ENCODE measurements at places on chromosomes 6 and 20.

DNA sequence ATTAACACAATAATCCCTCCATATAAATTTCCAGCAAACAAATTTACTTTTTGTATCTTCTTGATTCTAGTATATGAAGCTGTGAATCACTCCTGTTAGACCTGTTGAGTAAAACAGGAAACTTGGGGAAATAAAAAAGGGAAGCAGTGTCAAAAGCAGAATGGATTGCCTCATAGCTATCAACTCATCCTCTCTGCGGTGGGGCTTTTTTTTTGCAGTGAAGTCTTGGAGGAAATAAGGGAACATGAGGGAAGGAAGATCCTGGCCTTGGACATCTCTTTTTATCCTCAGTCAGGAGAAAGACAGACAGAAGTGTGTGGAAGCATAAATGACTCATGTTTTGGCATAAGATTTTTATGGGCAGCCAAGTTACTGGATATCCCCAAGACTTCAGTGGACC, 332.5 kb downstream of the TFAP2A start:
- DNase-seq, result no peak

- no peak for DNase-seq
Measured at GRCh38 chr6:55003719-55004430, 157.3 kb downstream of the FAM83B start.

DNA sequence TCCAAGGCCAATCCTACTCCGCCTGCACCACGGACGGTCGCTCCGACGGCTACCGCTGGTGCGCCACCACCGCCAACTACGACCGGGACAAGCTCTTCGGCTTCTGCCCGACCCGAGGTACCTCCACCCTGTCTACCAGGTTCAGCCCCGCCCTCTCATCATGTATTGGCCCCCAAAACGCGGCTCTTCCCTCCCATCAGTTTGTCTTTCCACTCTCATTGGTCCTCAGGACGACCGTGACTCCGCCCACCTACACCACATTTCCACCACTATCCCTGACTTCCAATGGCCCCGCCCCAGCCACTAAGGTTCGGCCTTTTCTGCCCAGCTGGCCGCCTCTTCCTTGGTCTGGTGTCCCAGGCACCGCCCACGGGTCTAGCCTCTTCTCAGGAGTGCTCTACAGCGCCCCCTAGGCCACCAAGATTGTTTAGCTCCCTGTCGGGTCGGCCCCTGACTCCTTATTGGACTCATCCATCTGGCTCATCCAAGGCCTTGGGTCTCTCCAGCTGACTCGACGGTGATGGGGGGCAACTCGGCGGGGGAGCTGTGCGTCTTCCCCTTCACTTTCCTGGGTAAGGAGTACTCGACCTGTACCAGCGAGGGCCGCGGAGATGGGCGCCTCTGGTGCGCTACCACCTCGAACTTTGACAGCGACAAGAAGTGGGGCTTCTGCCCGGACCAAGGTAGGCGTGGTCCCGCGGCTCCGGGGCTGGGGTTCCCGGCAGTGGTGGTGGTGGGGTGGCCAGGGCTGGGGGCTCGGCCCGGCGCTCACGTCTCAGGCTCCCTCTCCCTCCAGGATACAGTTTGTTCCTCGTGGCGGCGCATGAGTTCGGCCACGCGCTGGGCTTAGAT, 3.1 kb downstream of the MMP9 start:
- peak; percentile 35 for DNase-seq

DNA sequence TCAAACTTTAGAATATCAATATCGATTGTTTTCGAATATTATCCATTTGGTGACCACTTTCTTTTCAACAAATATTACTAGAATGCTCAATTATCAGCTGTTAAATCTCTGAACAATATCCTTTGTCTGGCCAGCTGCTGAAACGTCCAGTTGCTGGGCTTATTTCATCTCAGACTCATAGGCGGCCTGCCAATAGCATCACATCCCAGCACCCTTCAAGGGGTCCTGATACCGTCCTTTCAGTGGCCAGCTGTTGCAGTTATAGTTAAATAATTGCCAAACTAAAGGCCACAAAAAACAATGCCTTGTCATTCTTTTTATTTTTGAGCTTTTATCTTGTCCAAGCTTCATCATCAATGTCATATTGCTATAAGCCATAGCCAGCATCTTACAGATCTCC, 1006.8 kb upstream of the MANEA start:
- DNase-seq, result no peak

DNA sequence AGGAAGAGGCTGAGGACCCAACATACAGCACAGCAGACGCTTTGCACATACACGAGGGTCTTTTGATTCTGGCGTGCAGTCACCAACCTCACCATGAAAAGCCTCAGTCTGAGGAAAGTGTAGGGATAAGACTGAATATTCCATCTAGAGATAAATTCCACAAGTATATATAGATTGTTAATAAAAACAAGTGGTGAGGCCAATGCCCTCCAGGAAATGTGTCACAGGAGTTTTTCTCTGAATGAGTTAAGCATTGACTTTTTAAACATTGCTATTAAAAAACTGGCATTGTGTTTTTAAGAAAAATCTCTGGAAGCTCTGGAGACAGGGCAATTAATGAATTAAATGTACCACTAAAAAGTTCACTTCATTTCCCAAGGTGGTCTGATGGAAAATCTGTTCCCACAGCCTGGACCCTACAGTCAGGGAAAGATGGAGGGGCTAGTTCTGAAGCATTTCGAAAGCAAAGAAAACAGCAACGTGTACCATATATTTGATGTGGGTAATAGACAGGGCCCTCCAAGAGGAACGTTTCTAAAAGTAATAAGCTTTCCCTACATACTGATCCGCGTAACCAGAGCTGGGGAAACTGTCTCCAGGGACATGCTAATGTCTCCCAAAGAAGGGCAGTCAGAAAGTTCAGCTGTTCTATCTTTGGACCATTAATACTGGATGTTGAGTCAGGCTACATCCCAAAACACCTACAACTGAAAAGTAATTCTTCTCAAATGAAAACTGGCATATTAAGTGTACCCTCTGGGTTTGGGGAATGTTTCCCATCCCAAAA, 301.1 kb downstream of the FOXC1 start:
- DNase-seq, result no peak

- DNase-seq, result no peak
Measured at GRCh38 chr6:46563924-46564323, 72.7 kb upstream of the RCAN2 start.

- DNase-seq, result no peak
Measured at GRCh38 chr6:106133040-106133439, 46.9 kb downstream of the PRDM1 start.

DNA sequence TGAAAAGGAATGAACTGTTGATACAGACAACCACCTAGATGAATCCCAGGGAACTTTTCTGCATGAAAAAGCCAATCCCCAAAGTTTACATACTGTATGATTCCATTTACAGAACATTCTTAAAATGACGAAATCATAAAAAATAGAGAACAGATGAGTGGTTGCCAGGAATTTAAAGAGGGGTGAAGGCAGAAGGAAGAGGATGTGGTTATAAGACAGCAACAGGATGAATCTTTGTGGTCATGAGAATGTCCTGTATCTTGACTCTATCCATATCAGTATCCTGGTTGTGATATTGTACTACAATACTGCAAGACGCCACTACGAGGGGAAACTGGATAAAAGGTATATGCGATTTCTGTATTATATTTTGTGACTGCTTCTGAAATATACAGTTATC, 70.1 kb upstream of the EMILIN3 start:
- DNase-seq, result no peak

DNA sequence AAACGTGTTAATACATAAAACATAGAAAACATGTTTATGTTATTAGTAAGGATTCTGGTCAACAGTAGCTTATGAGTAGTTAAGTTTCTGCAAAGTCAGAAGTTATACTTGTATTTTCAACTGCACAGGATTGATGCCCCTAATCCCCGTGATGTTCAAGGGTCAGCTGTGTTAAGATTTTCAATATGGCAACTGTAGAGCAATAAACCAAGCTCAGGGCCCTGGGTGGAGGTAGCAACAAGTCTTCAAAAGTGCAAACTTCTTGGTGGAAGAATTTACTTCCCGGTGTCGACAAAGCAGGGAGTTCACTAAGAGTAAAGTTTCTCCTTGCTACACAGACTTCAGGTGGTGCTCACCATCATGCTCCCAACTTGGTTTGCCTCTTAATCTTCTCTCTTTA, 4.1 kb upstream of the BCAS1 start:
- no peak for DNase-seq

GRCh38 chr20:24612799-24613775, 143.7 kb downstream of the SYNDIG1 start:
- DNase-seq, result no peak

DNA sequence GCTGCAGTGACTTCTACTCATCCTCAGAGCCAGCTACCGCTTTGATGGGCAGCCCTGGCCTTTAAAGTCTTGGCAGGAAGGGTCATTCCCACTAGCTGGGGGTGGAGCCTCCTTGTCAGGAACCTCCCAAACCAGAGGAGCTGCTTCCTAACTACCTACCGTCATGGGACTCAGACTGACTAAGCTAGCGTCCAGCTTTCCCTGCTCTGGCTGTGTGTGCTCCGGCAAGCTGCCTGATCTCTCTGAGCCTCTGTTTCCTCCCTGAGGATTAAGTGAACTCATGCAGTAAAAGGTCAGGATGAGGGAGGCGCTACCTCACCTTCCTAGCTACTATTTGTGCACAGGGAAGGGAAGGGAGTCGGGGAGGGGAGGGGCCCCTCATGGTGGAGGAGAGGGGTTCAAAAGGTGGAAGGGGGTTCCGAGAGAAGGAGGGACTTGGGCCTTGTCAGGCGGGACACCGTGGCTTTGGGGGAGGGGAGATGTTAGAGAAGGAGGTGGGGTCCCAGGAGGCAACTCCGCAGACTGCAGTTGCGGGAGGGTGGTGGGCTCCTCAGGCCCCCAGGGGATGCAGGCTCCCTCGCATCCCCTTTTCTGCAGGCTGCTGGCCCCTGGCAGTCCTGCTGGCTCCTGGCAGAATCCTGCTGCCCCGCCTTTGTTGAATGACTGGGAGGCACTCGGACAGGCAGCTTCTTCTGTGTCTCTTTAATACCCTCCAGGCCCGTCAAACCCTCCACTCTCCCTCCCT, 9.8 kb downstream of the DUSP15 start:
- DNase-seq, result no peak

- no peak for DNase-seq
Measured at GRCh38 chr20:23966927-23967615, 21.5 kb downstream of the GGTLC1 start.

DNA sequence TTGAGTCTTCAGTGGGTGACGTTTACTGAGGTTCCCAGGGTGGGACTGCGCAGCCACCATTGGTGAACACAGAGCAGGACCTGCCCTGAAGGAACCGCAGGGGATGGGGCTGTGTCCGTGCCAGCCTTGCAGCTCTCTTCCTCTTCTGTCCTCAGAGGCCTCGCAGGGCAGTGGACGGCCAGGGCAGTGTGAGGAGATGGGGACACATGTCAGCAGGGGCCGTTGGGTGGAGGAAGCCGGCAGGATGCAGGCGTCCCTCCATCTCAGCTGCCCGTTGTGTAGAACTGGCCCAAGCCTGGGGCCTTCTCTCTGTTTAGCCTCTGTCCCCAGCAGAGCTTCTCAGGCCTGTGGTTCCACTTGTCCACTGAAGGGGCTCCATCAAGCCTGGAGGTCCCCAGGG, 53.6 kb upstream of the SMOC2 start:
- no peak for DNase-seq

- no peak for DNase-seq
Measured at GRCh38 chr6:127069659-127070279, 48.7 kb upstream of the RSPO3 start.

All from GM06990 (cell line).